Activated CD4-positive, alpha-beta T cell treated with anti-CD3 and anti-CD28 coated beads, Interleukin-2, amount 50 U/mL, for 48 hours (primary cell): ENCODE measurements at places on chromosomes 16 and 17.

DNA sequence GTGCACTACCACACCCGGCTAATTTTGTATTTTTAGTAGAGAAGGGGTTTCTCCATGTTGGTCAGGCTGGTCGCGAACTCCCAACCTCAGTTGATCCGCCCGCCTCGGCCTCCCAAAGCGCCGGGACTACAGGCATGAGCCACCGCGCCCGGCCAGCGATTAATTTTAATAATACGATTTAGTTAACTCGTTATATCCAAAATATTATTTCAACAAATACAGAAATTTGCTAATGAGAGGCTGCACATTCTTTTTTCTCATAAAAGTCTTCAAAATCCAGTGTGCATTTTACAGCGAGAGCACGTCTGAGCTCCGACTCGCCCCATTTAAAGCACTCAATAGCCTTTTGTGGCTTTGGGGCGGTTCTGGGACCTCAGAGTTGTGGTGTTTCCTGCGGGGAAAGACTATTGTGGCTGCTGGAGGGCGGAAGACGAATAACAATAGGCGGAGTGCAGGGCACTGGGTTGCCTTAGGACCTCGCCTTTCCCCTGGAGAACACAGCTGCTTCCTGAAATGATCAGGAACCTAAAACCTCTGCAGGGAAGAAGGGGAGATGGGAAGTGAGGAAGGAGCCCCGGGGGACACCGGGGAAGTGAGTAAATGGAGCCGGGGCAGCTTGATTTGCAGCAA is 2.9 kb upstream of the ZSCAN10 start:
- DNase-seq = peak; percentile 44

- DNase-seq = no peak
These were observed 14.4 kb downstream of the FLYWCH1 start for GRCh38 chr16:2925951-2926649.

GRCh38 chr17:57956291-57957119 is 1.3 kb upstream of the CUEDC1 start:
- peak; percentile 32 for DNase-seq

- no peak for DNase-seq
These were observed 123.5 kb downstream of the USP31 start for GRCh38 chr16:23025692-23026307.

DNA sequence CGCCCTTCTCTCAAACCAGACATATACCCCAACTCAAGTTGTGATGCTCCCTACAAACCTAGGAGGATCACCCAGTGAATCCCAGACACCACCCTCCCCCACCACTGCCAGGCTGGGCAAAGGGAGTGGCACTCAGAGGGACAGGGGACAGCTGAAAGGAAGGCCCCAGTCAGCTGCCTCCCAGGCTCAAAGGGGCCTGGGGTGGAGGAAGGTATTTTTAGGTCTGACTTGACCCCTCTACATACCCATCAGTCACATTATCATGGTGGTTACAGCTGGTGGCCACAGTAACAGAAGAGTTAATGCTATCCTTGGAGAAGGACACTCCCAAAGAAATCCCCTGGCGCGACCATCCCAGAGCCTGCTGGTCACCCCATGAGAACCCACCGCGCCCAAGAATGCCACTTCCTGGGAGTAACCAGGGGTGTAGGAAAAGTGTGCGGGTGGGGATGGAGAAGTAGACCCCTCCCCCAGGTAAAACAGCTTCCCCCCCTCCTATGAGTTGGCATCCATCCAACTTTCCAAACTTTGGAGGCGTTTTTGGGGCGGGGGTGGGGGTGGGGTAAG is 1.1 kb downstream of the CACNB1 start:
- DNase-seq = no peak

DNA sequence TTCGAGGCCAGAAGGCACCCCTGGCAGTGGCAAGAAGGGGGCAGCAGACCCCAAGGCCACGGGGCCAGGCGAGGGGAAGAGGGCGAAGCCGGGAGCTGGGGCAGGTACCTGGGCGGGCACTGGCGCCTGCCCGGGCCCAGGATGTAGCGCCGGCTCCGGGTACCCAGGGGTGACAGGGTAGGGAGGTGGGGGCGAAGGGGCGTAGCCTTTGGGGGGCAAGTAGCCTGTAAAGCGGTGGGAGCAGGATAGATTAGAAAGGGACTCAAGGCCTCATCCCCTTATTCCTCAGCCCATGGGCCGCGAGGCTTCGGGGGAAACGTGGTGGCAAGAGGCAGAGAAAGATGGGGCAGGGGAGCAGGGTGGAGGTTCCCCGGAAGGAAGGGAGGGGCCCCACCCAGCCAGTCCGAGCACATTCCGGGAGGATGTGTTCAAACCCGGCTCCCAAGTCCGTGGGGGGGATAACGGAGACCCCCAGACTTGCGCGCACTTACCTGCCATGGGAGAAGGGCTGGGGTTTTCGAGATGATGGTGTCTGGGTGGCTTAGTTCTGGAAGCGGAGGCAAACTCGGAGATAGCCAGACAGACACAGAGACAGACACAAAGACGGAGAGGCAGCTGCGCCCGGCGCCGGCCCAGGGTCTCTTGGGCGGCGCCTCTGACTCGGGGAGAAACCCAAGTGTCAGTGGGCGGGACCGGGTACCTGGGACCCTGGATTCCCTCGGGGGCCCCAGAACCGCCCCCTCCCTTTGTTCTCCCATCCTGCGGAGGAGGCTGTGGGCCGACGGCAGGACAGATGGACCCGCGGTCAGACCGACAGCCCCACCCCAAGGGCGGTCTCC is 493 bp downstream of the PLSCR3 start:
- DNase-seq = peak; percentile 61

DNA sequence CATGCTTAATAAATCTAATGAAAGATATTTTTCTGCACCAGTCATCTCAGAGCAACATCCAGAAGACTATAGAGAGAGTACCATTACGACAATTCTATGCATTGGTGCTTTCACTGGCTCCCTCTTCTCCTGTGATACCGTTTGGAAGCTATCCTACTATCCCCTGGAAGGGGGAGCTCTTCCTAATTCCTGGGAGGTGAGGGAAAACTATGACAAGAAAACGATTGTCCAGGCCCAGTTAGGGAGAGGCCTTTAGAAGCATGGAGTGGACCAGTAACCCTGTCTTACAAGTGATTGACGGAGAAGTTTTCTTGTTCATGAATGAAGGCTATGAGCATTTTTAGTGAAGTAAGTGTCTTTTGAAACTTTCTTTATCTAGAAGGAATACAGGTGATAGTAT is 150.2 kb downstream of the TANC2 start:
- no peak for DNase-seq

- peak; percentile 73 for DNase-seq
These were observed 913 bp upstream of the NOG start for GRCh38 chr17:56592487-56593085.

GRCh38 chr16:30838876-30839471 is 52.0 kb upstream of the ZNF629 start:
- no peak for DNase-seq

- no peak for DNase-seq
These were observed 2.7 kb upstream of the PDE6G start for GRCh38 chr17:81659038-81659437.

- DNase-seq = no peak
These were observed 486.2 kb upstream of the RBFOX1 start for GRCh38 chr16:6846452-6846851.

DNA sequence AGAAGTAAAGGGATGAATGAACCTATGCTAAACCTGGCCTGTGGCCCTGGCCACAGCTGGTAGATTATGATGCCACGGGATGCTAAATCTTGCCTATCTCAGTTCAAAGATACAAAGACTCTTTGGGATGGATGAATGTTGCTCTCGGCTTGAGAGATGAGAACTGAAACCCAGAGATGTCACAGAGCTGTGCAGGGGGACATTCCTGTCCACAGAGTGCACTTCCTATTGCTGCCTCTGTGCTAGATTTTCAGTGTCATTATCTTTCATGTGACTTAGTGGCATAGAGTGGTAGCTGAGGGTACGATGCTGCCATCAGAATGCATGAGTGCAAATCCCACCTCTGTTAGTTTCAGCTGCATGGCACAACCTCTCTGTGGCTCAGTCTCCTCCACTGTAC is 2.3 kb upstream of the MT1M start:
- no peak for DNase-seq
